ENCODE measurements at places on chromosomes 11 and 22.

- peak; percentile 81 for DNase-seq
Observed at GRCh38 chr11:106466521-106467080, 389.1 kb downstream of the AASDHPPT start.

DNA sequence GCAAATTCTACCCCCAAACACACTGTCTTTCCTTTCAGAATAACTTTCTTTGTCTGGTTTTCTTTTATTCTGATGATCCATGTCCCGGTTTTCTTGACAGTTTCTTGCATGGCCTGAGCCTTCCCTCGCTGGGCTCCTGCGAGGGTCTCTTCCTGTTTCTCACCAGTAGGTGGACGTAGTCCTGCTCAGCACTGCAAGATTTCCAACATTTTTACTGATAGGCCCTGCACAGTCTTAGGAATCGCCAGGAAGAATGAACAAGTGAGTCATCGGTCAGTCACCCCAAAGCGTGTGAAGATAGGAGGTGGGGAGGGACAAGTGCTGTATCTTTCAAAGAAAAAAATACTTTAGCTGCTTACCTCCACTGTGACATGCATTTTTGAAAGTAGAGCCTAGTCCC lies 16.9 kb upstream of the KIRREL3 start:
- DNase-seq: peak; percentile 43

DNA sequence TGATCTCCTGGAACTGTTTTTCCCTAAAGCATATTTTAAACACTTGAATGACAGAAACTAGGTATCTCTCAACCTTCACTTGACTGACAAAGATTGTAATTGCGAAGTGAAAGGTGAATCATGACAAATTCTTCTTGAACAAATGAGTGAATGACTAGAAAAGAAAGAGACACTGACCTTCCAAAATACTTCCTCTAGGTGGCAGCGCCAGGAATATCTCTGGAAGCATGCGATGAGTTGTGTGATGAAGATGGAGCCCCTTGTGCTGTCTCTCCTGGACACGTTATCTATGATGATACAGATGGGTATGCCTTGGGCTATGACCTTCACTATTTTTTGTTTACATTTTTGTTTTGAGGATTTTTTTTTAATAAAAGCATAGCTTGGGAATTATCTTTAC lies 7.0 kb upstream of the CASP12 start:
- DNase-seq: no peak

DNA sequence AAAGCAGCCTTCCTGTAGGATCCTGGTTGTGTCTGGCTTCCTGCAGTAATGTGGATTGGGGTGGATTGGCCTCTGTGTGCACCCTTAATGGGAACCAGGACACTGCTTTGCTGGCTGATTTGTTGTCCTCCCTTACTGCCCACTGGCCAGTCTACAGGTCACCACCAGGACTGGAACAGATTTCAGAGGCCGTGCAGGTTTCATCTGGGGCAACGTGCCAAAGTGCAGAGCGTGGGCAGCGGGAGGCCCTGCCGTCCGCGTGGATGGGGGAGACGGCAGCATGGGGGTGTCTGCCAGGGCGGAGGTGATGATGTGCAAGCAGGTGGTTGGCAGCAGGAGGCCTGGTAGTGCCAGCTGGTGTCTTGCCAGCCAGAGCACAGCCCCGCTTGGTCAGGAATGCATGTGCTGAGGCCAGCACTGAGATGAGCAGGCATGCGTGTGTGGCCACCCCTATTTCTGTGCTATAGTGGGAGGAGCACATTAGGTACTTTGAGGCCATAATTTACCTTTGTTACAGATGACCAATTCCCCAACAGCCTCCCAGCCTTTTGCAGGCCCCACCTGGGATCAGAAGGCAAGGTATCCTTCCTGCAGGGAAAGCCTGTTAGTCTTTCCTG lies 24.3 kb downstream of the BCR start:
- DNase-seq: no peak

- DNase-seq: no peak
Observed at GRCh38 chr11:113152500-113152899, 161.9 kb upstream of the TTC12 start.

- DNase-seq: no peak
Observed at GRCh38 chr11:34909415-34909814, 6.8 kb downstream of the APIP start.

GRCh38 chr11:14454861-14455632 lies 44.6 kb downstream of the COPB1 start:
- DNase-seq: peak; percentile 17

DNA sequence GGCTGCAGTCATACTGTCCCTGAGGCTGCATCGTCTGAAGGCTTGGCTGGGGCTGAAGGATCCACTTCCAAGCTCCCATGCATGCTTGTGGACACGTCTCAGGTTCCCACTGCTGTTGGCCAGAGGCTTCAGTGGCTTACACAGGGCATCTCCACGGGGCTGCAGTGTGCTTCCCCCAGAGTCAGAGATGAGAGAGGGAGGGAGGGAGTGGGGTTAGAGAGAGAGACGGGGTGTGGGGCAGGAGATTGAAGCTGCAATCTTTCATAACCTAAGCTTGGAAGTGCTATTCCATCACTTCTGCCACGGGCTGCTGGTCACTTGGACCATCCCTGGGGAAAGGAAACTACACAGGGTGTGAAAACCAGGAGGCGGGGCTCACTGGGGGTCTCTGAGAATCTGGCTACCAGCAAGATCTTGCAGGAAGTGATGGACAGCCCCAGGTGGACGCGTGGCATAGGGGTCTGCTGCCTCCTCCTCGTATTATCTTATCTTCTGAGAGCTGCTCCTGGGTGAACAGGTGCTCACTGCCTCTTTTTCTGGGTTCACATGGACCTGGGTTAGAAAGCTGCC lies 63.0 kb upstream of the MYEOV start:
- no peak for DNase-seq

DNA sequence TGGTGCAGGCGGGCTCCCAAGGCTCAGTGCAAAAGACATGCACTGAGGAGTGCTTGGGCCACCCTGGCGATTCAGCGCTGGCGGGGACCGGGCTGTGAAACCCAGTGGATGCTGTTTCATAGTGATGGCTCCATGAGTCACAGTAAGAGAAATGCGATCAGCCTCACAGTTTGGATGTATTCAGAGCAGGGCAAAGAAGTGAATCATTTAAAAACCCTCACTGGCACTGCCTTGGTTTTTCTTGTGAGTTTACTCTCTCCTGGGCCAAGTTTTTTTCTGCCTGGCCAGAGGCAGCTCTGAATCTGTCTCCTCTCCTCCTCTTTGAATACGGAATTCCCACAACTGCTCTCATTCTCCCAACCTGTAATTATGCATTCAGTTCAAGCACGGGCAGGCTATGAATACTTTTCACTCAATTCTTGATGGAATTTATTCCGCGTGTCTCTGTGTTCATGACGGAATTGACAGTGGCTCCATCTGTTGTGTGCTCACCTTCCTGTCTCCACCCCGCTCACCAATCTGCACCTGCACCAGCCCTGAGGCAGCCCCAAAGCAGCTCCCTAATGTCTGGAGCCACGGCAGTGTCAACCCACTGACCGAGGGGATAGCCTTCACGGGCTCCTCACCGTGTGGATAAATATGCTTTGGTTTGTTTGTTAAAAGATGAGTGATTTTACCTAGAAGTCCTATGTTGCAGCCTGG lies 14.9 kb downstream of the ADAMTS8 start:
- no peak for DNase-seq

- DNase-seq: no peak
Observed at GRCh38 chr11:2928605-2929530, at the start of gene PHLDA2. Gene PHLDA2 (minus strand): TSS chr11:2929420. CDS start chr11:2929364, 56 bp downstream.

DNA sequence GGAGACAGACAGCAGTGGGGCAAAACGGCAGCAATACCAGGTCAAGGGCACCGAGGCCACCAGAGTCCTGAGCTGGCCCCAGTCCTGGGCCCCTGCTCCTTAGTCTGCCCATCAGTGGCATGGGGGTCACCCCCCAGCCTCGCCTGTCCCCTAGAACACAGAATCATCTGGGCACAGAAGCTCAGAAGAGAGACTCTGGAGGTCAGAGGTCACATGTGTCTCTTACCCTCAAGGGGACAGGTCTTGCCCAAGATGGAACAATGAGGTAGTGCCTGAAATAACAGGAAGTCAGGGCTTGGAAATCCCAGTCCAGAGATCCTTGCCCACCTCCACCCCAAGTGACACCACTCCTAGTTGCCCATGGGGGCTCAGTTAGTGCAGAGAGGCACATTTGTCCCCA lies 20.6 kb downstream of the PDE2A start:
- DNase-seq: no peak

DNA sequence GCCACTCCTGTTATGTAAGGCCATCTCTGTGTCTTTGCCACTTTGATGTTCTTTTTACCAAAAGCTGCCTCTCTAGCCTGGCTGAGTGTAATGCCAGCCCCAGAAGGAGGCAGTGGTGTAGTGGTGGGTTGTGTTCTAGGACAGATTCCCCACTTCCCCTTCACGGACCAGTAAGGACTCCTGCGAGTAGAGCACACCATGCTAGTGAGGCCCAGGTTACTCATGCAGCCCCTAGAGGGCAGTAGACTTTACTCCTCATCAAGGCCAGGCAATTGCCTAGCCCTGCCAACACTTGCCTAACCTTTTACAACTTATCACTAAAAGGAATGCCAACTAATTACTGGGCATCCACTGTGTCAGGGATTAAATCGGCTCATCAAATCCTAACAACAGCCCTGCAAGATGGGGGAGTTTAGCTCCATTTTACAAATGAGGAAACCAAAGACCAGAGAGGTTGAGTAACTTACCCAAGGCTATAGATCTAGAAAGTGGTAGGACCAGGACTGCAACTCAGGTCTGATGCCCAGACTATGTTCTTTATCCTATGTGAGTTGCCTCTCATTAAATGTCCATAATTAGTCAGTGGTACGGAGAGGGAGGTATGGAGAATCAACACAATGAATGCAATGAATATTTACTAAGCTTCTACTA lies 75.3 kb downstream of the APIP start:
- peak; percentile 65 for DNase-seq
